Lung (tissue), 17 donors: ENCODE measurements at places on chromosomes 7 and 10. TPM values are rescaled to one million over a fixed set of nuclear protein-coding genes. Genes with fewer than 3 reads are reported as not detected.

SLC18A2 gene
- 0.59 TPM for polyA plus RNA-seq

ZNF365 gene
- 0.88 TPM for polyA plus RNA-seq

WASL gene
- polyA plus RNA-seq: 11.8 TPM

PKD2L1 gene
- 1.5 TPM for polyA plus RNA-seq

ELFN1 gene
- 1.4 TPM for polyA plus RNA-seq

KLF14 gene
- not detected for polyA plus RNA-seq

RINT1 gene
- polyA plus RNA-seq: 8.4 TPM

LRRC17 gene
- 0.63 TPM for polyA plus RNA-seq

FZD1 gene
- polyA plus RNA-seq: 4.1 TPM

SRPK2 gene
- polyA plus RNA-seq: 13.1 TPM

CAV1 gene
- polyA plus RNA-seq: 187 TPM
